ENCODE measurements at places on chromosomes 6 and 20.

GRCh38 chr6:104325341-104326172 lies 534.2 kb downstream of the HACE1 start:
- DNase-seq, result peak; percentile 2

GRCh38 chr6:153125032-153125431 lies 6.0 kb downstream of the RGS17 start:
- peak; percentile 85 for DNase-seq

DNA sequence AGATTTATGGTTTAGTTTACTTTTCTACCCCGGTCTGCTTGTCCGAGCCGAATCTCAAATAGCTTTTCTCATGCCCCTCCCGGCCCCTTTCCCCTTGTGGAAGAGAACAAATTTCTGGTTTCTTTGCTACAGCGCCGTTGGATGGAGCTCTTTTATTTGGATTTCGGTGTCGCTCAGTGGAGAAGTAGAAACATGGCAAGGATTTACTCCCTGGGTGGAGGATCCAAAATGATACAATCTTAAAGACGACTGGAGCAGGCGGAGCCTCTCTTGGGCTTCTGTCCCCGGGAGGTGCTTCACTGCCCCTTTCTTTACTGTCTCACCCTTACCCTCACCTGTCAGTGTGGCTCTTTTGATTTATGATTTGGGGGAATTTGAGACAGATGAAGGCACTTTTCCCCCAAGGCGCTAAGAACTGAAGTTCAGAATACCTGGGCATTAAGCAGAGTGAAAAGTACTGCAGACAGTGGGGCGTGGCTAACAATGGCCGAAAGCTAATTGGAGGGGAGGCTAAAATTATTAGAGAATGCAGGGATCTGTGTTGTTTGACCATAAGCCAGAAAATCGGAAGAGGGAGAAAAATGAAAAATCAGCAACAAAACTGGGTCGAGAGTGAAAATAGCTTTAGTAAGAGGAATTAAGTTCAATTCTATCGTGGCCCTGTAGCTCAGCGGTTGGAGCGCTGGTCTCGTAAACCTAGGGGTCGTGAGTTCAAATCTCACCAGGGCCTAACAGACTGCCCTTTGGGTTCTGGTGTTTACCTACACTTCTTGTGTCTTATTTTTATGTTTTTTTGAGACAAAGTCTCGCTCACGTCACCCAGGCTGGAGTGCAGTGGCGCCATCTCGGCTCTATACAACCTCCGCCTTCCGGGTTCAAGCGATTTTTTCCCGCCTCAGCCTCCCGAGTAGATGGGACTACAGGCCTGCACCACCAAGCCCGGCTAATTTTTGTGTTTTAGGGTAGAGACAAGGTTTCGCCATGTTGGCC lies 145.1 kb upstream of the ZNF184 start:
- DNase-seq, result no peak

- no peak for DNase-seq
These were observed 59.3 kb upstream of the CARMIL1 start for GRCh38 chr6:25219917-25220278.

DNA sequence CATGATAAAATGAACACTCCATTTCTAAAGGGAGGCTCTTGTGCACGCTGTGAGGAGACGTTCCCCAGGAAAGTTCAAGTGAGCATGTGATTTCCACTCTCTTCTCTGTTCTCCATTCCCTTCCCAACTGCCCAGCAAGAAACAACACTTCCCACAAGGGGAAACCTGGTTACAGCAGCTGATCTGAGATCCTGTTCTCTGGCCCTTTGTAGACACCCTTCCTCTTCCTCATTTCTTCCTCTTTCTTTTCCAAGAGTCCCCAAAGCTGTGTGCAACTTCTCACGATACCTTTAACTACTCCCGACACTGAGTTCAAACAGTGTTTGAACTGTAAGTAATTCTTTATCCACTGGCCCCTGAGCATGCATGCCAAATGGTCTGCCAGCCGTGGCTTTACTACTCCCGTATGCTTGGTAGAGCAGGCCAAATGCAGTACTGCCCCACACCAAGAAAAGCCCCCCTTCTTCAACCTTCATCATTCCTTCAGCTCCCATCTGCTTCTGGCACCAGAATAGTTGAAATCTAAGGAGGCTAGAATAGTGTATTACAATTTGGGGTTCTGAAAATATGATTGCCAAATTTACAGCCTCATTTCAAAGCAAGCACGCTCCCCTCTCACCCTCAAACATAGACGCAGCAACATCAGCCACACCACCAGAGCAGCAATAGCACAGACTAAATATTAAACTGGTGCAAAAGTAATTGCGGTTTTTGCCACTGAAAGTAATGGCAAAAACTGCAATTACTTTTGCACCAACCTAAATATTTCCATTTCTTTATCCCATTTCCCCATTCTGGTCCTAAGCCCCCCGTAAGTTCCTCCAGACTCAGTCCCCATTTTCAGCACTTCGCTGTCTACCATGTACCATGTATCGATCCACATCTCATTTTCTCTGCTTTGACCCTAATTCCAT lies 4.3 kb downstream of the HLA-DMB start:
- no peak for DNase-seq

DNA sequence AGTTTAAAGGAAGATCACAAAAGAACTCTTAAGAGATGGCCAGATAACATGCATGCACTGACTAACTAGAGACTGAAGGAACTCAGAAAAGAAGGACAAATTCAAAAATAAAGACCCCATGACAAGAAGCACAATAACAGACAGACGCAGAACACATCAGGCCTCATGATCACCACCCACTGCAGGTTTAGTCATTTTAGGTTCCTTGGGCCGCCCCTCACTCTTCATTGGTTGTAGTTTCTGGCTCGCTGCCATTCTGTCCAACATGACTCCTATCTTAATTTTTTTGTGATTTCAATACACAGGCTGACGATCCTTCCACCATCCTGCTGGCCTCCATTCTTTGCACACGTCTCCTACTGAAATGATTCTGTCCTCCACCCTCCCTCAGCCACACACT lies 21.6 kb downstream of the STX7 start:
- no peak for DNase-seq

DNA sequence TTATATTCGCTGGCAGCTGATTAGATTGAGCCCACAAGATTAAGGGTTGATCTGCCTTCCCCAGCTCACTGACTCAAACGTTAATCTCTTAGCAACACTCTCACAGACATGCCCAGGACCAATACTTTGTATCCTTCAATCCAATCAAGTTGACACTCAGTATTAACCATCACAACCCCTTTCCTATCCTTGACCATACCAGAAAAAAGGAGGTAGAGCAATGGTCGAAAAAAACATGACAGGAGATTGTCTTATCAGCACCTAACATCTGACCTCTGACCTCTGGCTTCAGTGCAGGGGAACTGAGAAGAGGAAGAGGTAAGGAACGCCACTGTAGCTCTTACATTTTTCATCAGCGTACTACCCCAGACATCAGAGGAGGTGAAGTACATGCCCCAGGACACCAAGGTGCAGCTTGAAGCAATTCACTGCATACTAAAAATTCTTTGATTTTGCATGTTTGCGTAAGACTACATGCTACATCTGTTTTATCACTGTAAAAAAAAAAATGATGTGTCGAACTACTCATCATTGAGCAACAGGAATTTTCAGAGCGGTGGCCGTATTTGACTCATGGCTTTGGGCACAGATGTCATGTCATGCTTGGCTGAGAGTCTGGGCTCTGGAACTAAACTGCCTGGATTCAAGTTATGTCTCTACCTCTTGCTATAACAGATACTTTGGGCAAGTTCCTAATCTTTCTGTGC lies 188.0 kb upstream of the TAB2 start:
- DNase-seq, result no peak

DNA sequence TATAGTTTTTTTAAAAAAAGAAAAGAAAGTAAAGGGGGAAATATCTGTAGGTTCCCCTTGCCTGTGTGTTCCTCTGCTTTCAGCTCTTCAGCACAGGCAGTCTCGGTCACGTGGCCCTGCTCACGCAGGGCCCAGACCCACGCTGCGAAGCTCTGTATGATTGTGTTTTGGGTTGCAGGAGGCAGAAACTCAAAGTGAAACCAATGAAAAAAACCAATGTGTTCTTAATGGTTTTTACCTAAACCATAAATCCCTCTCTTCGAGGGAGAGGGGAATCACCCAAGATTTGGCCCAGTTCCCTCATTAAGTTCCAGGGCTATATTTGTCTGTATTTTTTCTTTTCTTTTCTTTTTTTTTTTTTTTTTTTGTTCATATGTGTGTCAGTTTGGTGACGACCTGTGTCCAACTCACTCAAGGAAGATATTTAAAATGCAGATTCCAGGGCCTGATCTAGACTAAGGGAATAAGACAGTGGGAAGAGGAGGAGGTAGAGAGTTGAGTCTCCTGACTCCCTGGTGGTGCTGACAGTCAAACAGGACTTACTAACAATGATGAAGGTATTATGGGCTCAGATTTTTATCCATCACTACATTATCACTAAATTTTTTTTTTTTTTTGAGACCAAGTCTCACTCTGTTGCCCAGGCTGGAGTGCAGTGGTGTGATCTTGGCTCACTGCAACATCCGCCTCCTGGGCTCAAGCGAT lies 33.8 kb upstream of the RREB1 start:
- DNase-seq, result no peak

GRCh38 chr6:111861431-111861885 lies 11.8 kb downstream of the FYN start:
- peak; percentile 92 for DNase-seq

- DNase-seq, result no peak
These were observed at the start of gene KIAA1755 for GRCh38 chr20:38260378-38261053. TSS of gene KIAA1755 (minus strand) at chr20:38260735. CDS start at chr20:38260500, 235 bp downstream.

GRCh38 chr6:14165091-14165490 lies 47.5 kb downstream of the CD83 start:
- no peak for DNase-seq

DNA sequence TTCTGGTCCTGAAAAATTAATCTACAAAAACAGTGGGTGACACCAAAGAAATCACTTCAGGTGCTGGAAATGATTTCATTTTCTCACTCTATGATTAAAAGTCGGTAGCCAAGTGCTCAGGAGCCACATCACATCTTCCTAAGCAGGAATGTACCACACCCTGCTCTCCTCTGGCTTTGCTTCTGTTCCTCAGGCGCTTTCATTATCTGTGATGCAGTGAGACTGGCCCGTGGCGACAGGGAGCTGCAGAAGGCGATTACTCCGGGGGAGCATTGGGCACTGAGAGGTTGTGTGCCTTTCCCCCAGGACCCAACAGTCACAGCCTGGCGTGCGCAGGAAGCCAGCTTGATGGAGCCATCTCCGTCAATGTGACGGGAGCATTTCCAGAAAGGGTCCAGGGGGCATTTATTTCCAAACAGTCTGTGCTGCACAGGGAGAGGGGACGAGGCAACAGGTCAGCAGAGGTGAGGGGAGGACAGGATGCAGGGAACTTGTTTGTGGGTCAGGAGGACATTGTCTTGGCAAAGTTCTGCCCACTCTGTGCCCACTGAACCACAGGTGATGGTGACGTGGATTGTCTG lies 5.6 kb upstream of the ZNF831 start:
- no peak for DNase-seq

GRCh38 chr20:42740226-42740870 lies 449.4 kb downstream of the PTPRT start:
- no peak for DNase-seq

DNA sequence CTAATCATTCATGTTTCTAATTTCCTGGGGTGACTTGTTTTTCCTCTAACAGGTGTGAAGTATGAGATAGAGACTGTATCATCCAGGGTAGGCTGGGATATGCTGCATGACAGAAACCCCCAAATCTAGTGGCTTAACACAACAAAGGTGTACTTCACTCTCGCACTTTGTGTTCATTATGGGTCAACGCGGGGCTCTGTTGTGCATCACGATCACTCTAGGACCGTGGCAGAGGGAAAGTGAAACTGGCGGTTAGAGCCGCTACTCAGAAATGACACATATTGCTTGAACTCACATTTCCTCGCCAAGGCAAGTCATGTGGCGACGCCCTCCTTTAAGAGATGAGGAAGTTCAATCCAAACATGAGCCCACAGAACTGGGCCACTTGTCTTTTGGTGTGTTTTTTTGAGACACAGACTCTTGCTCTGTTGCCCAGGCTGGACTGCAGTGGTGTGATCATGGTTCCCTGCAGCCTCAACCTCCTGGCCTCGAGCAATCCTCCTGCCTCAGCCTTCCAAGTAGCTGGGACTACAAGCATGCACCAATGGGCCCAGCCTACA lies 41.3 kb downstream of the PCNA start:
- DNase-seq, result peak; percentile 48

DNA sequence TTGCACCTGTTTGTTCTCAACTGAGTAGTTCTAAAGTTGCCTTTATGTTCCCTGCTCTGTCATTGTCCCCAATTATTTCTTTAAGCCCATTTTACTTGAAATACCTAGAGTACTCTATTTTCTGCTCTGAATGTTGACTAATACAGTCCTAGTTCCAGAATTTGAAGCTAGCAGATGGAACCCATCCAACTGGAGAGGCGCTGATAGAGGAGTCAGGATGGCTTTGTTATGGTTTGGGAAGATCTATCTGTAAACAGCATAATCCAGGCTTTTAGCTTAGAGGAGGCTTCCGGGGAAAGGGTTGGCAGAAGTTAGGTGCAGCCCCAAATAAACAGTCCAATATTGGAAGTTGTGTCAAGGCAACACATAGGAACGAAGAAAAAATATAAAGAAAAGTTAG lies 927.7 kb downstream of the TFAP2A start:
- no peak for DNase-seq

GRCh38 chr6:107547451-107547840 lies 57.5 kb downstream of the SOBP start:
- no peak for DNase-seq

DNA sequence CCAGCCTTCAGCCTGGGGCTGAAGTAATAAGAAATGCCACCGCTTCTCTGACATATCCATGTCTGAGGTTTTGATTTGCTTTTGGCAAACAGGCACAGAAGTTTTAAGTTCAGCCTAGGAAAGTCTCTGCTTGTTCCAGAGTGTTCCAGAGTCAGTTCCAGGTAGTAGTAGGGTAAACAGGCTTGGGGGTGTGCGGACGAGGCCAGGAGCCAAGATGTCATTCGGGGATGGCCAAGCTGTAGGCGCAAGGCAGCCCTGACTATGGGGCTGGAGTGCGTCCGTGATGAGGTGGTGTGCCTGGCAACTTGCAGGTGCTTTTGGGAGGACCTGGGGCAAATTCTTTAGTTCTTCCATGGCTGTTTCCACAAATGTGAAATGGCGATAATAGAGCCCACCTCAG lies 60.3 kb downstream of the IRF4 start:
- DNase-seq, result no peak
